Activated CD4-positive, alpha-beta T cell treated with anti-CD3 and anti-CD28 coated beads for 24 hours (primary cell): ENCODE measurements at places on chromosomes 3 and 15.

DNA sequence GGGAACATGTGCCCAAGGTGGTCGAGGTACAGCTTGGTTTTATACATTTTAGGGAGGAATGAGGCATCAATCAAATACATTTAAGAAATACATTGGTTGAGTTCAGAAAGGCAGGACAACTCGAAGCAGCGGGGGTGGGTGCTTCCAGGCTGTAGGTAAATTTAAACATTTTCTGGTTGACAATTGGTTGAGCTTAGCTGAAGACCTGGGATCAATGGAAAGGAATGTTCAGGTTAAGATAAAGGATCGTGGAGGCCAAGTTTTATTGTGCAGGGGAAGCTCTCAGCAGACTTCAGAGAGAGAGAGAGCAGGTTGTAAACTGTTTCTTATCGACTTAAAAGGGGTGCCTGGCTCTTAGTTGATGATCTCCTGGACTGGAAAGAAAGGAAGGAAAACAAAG lies 11.3 kb downstream of the CPN2 start:
- DNase-seq, result no peak

DNA sequence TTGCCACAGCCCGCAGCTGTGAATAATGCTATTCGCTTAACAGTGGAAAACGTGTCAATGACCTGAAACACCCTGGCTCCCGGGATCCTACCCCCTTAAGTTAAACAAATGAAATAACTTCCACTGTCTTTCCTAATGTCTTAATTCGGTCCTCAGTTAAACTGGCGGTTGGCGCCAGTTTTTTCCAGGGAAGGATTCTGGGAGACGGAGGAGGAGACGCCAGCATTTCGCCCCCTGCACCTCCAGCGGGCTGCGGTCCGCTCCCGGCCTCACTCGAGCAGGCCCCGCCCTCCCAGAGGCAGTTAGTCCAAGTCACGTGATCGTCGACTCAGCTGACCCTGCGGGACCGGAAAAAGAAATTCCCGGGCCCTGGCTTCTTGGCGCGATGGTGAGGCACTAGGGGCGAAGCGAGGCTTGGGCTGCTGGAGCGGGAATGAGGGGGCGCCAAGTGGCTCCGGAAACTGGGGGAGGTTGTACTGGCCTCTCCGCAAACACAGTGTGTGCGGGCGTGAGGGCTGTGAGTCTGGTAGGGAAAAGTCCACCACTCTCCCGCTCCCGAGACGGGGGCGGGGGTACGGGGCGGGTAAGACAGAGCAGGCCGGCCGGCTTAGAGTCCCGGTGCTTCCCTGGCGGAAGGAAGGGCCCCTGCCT lies at the start of gene COMMD4:
Gene COMMD4 (plus strand): TSS at position 359 of the 651 bp plus-strand sequence. CDS start 27 bp downstream, at position 386.
- peak; percentile 85 for DNase-seq

- DNase-seq, result no peak
Observed at GRCh38 chr3:101146946-101147345, 153.7 kb upstream of the ABI3BP start.

GRCh38 chr3:46400000-46400734 lies 6.7 kb downstream of the CCR5AS start:
- DNase-seq, result no peak

- no peak for DNase-seq
Observed at GRCh38 chr3:134239538-134239937, 11.1 kb downstream of the RYK start.

GRCh38 chr15:74616366-74616939 lies 817 bp downstream of the CLK3 start:
- peak; percentile 23 for DNase-seq

DNA sequence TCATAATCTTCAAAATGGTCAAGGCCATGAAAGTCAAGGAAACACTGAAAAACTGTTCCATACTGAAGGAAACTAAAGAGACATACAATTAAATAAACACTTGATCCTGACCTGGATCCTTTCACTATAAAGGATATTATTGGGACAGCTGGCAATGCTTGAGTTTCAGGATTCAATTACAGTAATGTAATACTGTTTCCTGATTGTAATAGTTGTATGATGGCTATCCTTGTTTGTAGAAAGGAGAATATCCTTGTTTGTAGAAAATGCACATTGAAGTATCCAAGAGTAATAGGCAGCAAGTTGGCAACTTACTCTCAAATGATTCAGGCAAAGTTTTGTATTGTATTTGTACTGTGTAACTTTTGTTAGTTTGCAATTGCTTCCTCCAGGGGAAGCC lies 4.6 kb downstream of the CIDEC start:
- no peak for DNase-seq

GRCh38 chr3:1275495-1275894 lies 182.7 kb downstream of the CNTN6 start:
- no peak for DNase-seq

DNA sequence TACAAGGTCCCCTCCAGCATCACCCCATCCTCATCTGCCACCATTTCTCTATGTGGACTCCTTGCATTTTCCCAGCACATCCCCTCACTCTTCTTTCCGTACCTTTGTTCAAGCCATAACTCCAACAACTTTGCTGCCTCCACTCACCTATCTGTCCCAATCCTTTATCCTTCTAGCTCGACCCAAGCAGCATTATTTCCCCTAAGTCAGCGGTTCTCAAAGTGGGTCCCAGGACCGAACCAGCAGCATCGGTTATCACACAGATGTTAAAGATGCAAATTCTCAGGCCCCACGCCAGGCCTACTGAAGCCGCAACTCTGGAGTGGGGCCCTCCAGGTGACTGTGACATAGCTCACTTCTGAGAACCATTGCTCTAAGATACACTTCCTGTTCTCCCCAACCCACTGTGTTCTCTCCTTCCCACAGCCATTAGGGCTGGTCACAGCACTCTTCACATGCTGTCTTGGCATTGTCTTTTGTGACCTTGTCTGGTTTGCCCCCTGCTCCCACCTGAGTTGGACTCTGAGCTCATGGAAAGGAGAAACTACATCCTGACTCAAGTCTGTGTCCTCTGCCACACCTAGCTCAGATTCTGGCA lies 56.2 kb downstream of the AAGAB start:
- no peak for DNase-seq

DNA sequence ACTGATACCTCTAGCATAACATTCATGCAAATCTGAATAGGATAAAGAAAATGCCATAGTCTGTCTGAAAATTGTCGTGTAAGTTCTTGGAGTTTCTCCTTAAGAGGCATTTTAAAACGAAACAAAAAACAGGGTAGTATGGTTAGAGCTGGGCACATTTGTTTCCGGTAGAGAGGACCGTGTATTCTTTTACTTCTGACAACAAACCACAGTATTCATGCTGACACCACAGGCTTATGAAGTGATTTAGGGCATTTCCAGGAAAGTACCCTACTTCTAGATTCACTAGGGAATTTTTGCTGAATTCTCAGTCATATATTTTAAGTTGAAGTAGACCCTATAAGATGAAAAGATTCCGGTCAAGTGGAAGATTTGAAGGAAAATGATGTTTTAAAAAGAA lies 541.3 kb downstream of the UNC13C start:
- no peak for DNase-seq

GRCh38 chr3:158918008-158918407 lies 116.2 kb downstream of the MFSD1 start:
- no peak for DNase-seq

DNA sequence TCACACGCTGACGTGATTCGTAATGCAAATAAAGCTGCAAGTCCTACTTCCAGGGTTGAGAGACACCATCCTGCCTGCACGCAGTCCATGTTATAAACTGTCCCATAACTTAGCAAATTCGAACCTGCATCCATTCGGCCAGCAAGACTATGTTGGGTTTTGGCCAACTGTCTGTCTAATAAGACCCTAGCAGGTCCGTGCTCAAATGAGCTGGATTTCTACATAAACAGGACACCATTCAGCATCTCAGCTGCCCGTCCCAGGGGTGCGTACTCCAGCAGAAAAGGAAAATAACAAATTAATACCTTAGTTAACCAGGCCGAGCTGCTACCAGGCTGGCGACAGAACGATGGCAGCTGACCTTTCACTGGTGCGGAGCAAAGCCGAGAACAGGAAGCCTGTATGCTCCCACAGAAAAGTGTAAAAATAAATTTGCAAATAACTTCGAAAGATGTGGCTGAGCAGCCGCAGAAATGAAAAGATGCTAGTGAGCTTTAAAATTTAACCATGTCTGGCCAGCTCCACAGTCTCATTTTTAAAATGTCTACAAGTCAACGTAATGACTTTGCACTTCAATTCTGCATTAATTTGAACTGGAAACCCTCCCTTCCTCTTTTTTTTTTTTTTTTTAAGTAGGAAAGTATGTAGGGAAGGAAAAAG lies 97.1 kb upstream of the SNRPA1 start:
- no peak for DNase-seq

- no peak for DNase-seq
Observed at GRCh38 chr15:70314018-70314354, 216.3 kb upstream of the TLE3 start.

- no peak for DNase-seq
Observed at GRCh38 chr15:98586066-98586465, 62.3 kb upstream of the IGF1R start.

DNA sequence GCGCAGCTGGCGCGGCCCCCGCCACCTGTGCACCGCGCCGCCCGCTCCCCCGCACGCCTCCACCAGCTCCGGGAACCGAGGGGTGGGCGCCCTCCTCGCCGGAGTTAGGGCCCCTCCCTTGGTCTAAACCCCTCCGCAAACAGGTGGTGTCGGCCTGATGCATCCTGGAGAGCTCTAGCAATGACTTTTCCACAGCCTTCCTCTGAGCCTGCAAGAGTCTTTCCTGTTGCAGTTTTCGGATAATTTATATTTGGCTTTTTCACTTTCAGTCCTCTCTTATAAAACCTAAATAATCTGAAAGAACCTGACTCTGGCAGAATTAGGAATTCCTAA lies 334 bp upstream of the IGSF11 start:
- DNase-seq, result no peak

- DNase-seq, result no peak
Observed at GRCh38 chr3:23659274-23659673, 146.5 kb upstream of the UBE2E1 start.

DNA sequence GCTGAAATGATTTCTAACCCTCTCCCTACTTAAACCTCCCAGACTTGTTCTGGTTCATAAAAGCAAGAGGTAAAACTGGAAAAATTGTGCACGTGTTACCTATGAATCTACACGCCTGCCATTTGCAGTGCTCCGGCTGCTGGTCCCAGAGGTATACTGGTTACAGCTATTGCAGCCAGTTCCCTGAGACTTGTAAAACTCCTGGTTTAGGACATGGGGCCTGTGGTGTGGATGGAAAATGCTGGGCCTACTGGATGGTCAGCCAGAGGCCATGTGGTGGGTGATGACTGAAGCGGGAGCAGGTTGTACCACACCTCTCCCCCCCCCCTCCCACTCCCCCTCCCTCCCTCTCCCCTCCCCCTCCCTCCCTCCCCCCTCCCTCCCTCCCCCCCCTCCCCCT lies 45.0 kb downstream of the SENP2 start:
- DNase-seq, result no peak

DNA sequence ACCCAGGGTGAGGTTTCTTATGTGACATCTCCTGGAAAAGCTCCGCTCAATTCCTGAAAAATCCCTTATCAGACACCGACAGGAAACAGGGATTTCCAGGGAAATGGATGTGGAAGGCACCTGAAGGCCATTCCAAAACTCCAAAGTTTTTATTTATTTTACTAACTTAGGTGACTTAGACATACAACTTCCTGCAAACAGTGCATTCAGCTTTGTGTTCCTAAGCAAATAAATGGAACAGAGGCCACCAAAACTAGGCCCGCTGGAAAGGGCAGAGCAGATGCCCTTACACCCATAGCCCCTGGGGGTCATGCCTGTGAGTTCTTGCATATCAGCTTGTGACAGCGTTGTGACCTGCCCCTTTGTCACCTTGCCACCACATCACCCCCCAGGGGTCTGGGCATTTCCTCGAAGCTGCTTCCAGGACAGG lies 239.4 kb downstream of the XXYLT1 start:
- DNase-seq, result no peak

DNA sequence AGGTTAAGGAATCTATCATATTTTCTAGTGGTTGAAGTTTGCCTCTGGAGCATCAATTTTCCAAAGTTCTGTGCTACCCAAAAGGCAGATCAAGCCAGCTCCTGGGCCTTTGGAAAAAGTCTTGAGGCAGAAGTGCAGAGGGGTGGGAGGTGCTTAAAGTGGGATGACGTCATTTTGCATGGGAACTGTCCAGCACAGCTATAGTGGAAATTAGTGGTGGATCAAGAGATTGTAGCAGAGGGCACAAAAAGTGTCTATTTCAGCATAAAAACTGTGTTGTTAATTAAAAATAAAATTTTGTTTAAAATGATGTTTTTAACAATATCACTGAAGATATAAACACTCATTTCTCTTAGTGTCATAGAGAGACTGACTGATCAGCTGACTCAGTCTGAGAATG lies 221.9 kb downstream of the LRRN1 start:
- no peak for DNase-seq

DNA sequence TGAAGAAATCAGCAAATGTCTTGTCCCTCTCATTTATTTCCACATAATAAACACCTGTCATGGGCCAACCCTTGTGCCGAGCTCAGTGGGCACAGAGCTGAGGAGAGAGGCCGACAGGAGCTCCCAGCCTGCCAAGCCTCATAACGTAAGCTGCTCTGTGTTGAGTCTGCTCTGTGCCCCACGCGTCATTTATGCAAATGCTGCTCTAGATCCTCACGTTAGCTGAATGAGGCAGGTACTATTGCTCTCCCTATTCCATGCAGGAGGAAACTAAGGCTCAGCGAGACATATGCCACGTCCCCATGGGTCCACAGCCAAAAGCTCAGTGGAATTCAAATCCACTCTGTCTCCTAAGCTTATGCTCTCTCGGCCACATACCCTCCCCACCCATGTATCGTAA lies 41.5 kb downstream of the EFCAB12 start:
- no peak for DNase-seq

DNA sequence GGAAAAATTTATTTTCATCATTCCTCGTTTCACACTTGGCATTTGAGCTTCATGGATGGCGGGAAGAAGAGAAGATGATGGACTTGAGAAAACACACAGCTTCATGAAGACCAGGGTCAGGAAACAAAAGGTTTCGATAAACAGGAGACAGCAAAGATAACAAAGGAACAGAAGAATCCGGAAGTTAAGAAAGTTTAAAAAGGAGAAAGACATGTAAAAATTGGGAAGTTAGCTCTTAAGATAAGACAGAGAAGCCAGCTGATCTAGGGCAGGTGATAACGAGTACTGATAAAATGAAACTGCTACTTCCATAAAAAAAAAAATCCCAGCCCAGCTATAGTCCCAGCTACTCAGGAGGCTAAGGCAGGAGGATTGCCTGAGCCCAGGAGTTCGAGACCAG lies 23.9 kb downstream of the IL5RA start:
- DNase-seq, result no peak

GRCh38 chr3:191263850-191264249 lies 64.8 kb downstream of the OSTN start:
- DNase-seq, result no peak

DNA sequence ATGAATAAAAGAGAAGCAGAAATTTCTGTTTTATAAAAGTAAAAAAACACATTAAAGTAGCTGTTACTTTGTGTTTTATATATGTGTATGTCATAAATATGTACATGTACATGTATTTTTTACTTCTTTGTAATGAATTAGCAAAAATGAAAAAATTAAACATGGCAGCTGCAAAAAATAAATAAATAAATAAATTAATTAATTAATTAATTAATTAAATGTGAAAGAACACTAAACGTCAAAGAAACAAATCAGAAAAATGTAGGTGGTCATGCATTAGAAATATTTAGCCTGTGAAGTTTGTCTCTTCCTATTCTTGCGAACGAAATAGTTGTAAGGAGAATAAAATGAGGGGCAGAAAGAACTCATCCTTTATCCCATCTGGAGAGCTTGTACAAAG lies 357.0 kb downstream of the ZIC4 start:
- DNase-seq, result no peak
